Upper lobe of right lung (tissue), 1 donor: ENCODE measurements at places on chromosomes 1 and 21.
A peak's percentile ranks its signal among the peaks of the same experiment; 100 is the strongest.

DNA sequence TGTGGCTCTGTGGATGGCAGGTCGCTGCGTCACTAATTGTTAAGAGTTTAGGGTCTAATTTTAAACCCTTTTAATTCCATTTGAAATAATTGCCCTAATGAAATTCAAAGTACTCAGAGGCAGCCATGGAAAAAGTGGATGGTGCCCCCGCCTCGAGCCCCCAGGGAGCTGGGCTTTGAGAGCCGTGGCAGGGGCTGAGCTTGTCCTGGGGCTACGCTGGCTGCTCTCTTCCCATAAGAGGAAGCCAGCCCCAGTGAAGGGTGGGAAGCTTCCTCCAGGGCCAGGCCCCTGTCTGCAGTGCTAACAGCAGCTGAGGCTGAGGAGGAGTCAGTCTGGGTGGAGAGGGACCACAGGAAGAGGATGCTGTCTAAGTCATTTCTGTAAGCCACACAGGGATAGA is 315.0 kb upstream of the POU3F1 start:
- no peaks in the 10 kb centered on the region for H3K36me3 ChIP-seq
- H3K4me1 ChIP-seq, result no peaks in the 10 kb centered on the region
- H3K27ac ChIP-seq, result no peak overlapping the region
- no peak overlapping the region for H3K4me3 ChIP-seq
- DNase-seq, result no peak

GRCh38 chr1:87501738-87502137 is 173.1 kb downstream of the LMO4 start:
- H3K4me1 ChIP-seq, result no peaks in the 10 kb centered on the region
- H3K27me3 ChIP-seq, result no peaks in the 10 kb centered on the region
- no peaks in the 10 kb centered on the region for H3K36me3 ChIP-seq
- no peak for DNase-seq
- H3K27ac ChIP-seq, result no peak overlapping the region

DNA sequence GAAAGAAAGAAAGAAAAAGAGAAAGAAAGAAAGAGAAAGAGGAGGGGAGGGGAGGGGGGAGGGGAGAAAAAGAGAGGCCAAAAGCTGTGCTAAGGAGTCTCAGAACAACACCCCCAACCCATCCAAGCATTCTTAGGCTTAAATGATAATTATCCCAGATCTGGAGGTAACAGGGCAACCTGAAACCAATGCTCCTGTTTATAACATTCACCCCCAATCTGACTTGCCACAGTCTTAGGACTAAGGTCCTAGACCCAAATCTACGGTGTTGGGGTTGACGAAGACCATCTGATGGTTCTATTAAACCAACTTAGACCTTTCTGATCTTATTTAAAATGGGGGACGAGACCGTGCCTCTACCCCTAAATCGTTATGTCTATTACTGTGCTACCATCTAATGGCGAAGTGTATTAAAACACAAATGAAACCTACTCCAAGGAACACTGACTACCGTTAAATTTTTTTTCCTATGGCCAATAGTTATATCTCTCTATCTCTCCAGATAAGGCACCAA is 119.3 kb upstream of the CDC42BPA start:
- no peaks in the 10 kb centered on the region for H3K27me3 ChIP-seq
- no peak for DNase-seq
- no peaks in the 10 kb centered on the region for H3K4me1 ChIP-seq
- peak overlapping the region; percentile 39 for H3K4me3 ChIP-seq

DNA sequence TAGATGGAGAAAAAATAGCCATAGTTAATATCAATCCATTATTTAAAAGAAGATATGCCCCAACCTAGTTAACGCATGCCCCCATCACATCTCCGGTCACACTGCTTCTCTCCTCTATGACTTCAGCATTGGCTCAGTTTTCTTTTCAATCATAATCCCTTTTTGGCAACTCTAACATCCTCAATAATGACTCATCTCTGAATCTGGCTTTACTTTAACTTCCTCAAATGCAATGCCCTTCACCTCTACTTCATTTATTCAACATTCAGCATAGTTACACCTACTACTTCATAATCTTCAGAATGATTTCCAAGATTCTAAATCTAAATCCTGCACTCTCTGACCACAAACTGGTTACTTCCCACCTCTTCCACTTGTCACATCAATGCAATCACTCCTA is 417.3 kb downstream of the USH2A start:
- no peaks in the 10 kb centered on the region for H3K27me3 ChIP-seq
- no peaks in the 10 kb centered on the region for H3K36me3 ChIP-seq
- no peak overlapping the region for H3K4me3 ChIP-seq
- no peak for DNase-seq
- no peak overlapping the region for H3K27ac ChIP-seq

DNA sequence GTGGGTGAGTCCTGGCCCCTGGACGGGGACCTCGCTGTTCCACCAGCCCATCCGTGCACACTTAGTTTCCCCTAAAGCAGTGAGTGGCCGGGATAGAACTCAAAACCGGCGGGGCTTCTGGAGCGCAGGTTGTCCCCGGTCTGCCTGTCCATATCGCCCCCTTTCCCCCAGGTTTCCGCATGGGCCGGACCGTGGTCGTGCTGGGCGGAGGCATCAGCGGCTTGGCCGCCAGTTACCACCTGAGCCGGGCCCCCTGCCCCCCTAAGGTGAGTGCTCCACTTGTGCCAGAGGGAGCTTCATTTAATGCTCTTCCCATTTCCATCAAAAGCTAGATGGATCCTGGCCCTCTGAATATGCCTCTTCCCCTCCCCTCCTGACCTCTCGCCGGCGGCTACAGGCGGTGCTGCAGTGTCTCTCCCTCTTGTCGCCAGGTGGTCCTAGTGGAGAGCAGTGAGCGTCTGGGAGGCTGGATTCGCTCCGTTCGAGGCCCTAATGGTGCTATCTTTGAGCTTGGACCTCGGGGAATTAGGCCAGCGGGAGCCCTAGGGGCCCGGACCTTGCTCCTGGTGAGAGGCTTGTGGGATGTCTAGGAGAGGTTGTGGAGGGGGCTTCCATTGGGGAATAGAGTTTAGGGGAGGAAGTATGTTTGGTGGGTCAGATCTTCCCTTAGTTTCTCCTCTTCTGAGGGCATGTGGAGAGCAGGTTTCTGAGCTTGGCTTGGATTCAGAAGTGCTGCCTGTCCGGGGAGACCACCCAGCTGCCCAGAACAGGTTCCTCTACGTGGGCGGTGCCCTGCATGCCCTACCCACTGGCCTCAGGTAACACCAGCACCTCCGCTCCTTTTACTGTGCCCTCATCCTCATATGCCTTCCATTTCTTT is 683 bp downstream of the PPOX start:
- no peak for DNase-seq
- H3K4me1 ChIP-seq, result peaks cover 13% of the 10 kb centered on the region
- peak overlapping the region; percentile 97 for H3K27ac ChIP-seq
- peak overlapping the region; percentile 68 for H3K4me3 ChIP-seq

DNA sequence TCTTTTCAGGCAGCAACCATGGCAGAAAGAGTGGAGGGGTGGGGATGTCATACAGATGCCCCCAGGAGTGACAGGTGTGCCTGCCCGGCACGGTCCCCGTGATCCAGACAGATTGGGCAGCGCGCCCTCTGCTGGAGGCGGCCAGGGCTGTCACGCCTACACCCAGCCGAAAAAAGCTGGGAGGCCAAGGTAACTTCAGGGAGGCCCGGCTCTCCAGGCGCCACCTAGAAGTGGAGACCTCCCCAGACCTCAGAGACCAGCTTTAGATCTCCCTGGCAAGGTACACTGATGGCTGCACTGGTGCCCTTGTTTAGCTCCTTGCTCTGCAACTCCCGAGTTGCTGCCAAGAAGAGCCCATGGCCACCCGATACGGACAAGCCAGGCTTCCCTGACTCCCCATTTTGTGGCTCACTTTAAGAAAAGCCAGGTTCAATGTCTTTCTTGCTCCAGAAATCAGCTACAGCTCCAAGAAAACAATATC is 6.6 kb downstream of the GOLT1A start:
- H3K27me3 ChIP-seq, result no peaks in the 10 kb centered on the region
- no peak overlapping the region for H3K27ac ChIP-seq
- H3K4me1 ChIP-seq, result no peaks in the 10 kb centered on the region

- H3K4me1 ChIP-seq, result peaks cover 6% of the 10 kb centered on the region
- H3K4me3 ChIP-seq, result no peak overlapping the region
- DNase-seq, result peak; percentile 85
- no peaks in the 10 kb centered on the region for H3K27me3 ChIP-seq
- H3K27ac ChIP-seq, result no peak overlapping the region
These were observed 9.0 kb downstream of the IGSF9 start for GRCh38 chr1:159936273-159936904.

DNA sequence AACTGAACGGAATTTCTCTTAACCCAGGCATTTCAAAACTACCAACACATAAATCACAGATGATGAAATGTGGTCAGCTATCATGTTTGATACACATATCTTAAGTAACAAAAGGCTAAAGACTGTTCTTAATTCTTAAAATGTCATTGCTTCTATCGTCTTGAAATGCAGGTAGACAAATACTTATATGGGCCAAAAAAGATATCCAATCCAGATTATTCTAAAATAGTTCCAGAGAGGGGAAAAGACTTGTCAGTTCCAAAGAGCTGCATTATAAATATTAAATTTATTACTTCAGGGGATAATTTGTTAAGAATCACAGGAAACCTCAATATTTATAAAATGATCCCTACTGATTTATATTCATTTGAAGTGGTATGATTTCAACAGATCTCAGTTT is 259.4 kb downstream of the FAF1 start:
- H3K4me1 ChIP-seq, result peaks cover 4% of the 10 kb centered on the region
- DNase-seq, result no peak
- H3K27ac ChIP-seq, result no peak overlapping the region
- H3K36me3 ChIP-seq, result no peaks in the 10 kb centered on the region

DNA sequence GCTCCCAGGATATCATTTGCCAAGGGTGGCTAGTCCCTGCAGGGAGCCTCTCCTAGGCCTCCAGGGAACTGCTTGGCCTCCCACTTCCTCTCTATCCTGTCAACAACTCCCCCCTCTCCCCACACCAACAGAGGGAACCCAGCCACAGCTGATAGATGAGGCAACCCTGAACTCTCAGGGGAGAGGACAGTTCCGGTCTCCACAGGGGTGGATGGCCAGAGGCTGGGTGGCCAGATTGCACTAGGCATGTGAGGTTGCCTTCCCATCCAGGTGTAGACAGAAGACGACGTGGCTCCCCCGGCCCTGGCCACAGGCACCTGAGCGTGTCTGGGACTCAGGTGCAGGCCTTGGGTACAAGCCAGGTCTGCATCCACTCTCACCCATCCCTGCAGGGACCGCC is 53.3 kb downstream of the TOR1AIP2 start:
- no peaks in the 10 kb centered on the region for H3K27me3 ChIP-seq
- peak; percentile 52 for DNase-seq
- H3K36me3 ChIP-seq, result no peaks in the 10 kb centered on the region
- H3K27ac ChIP-seq, result no peak overlapping the region
- no peaks in the 10 kb centered on the region for H3K4me1 ChIP-seq

- H3K36me3 ChIP-seq, result no peaks in the 10 kb centered on the region
- no peak for DNase-seq
- no peaks in the 10 kb centered on the region for H3K27me3 ChIP-seq
- no peaks in the 10 kb centered on the region for H3K4me1 ChIP-seq
These were observed 125.4 kb upstream of the DAB1 start for GRCh38 chr1:57549300-57549699.

- H3K4me1 ChIP-seq, result peaks cover 5% of the 10 kb centered on the region
- H3K4me3 ChIP-seq, result no peak overlapping the region
- H3K27ac ChIP-seq, result no peak overlapping the region
- DNase-seq, result no peak
- H3K27me3 ChIP-seq, result no peaks in the 10 kb centered on the region
These were observed 14.0 kb upstream of the PTAFR start for GRCh38 chr1:28190337-28190979.

- no peaks in the 10 kb centered on the region for H3K4me1 ChIP-seq
- H3K36me3 ChIP-seq, result no peaks in the 10 kb centered on the region
These were observed 10.0 kb downstream of the RGSL1 start for GRCh38 chr1:182459949-182460348.

DNA sequence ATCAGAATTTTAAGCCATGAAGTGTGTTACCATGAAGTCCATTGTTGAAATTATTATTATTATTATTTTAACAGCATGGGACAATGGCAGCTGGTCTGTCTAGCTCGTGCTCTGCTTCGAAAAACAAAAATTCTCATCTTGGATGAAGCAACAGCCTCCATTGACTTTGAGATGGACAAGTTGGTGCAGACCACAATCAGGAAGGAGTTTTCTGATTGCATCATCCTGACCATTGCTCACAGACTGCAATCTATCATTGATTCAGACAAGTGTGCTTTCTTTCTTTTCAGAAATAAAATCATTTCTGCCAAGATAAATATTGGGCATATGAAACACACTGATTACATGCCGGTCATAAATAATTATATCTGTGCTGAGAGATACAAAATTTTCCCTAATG is 21.0 kb downstream of the HSPA13 start:
- H3K36me3 ChIP-seq, result no peaks in the 10 kb centered on the region
- no peaks in the 10 kb centered on the region for H3K27me3 ChIP-seq
- no peak overlapping the region for H3K27ac ChIP-seq
- no peak for DNase-seq
- no peak overlapping the region for H3K4me3 ChIP-seq

- no peaks in the 10 kb centered on the region for H3K27me3 ChIP-seq
- H3K36me3 ChIP-seq, result no peaks in the 10 kb centered on the region
- no peak for DNase-seq
- H3K4me3 ChIP-seq, result peak overlapping the region; percentile 88
- peaks cover 28% of the 10 kb centered on the region for H3K4me1 ChIP-seq
These were observed 33.3 kb downstream of the DNTTIP2 start for GRCh38 chr1:93845538-93846205.

GRCh38 chr1:82778612-82779011 is 977.9 kb downstream of the ADGRL2 start:
- H3K36me3 ChIP-seq, result no peaks in the 10 kb centered on the region
- H3K27me3 ChIP-seq, result no peaks in the 10 kb centered on the region
- H3K4me1 ChIP-seq, result no peaks in the 10 kb centered on the region
- H3K4me3 ChIP-seq, result no peak overlapping the region

DNA sequence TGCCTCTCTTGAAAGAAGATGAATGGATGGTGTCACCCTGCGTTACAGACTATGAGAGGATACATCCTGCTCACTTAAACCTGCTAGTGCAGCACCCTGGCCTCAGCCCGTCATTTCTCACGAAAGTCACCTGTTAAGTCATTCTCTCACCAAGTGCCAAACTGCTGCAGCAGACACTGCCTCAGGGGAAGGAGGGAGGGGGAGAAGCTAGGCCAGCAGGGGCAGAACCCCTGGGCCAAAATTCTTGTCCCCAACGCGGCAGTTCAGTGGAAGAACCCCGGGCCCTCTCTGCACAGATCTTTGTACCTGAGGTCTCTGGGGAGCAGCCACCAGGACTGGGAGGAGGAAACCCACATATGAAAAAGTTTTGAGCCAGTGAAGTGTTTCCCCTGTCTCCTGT is 37.6 kb downstream of the SYT6 start:
- no peak overlapping the region for H3K27ac ChIP-seq
- no peaks in the 10 kb centered on the region for H3K36me3 ChIP-seq
- no peaks in the 10 kb centered on the region for H3K4me1 ChIP-seq

DNA sequence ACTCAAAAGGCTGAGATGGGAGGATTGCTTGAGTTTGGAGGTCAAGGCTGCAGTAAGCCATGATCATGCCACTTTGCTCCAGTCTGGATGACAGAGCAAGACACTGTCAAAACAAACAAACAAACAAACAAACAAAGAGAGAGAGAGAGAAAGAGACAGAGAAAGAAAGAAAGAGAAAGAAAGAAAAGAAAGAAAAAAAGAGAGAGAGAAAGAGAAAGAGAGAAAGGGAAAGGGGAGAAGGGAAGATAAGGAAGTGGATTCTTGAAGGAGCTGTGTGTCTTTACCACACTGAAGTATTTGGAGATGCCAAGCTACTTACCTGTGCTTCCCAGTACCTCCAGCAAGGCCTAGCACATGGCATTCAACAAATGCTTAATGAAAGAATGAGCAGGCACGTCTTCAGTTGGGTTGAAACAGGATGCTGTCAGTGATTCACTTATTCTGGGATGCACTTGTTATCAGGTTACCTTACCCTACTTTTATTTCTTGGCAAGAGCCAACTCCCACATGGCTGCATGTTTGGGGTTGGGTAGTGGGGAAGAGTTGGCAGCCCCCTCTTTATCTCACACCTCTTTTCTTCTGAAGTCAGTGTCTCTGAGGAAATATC is 28.8 kb downstream of the CD101 start:
- H3K4me1 ChIP-seq, result no peaks in the 10 kb centered on the region
- no peak overlapping the region for H3K4me3 ChIP-seq
- no peaks in the 10 kb centered on the region for H3K36me3 ChIP-seq
